ENCODE measurements at places on chromosomes 13 and 19.

GRCh38 chr19:13623716-13624710 is 117.7 kb upstream of the CACNA1A start:
- DNase-seq, result no peak

DNA sequence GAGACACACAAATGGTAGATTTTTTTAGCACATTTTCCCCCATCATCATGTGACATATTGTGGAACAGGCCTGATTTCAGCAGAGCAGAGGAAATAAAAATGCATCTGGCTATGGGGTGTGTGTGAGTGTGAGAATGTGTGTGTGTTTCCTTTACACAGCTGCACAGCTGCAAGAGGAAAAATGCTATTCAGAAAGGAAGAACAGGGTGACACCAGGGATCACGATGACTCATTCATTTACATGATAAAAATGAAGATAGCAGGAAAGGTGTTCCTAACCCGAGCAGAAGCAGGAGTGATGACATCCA is 469.5 kb upstream of the TSHZ3 start:
- DNase-seq, result no peak

DNA sequence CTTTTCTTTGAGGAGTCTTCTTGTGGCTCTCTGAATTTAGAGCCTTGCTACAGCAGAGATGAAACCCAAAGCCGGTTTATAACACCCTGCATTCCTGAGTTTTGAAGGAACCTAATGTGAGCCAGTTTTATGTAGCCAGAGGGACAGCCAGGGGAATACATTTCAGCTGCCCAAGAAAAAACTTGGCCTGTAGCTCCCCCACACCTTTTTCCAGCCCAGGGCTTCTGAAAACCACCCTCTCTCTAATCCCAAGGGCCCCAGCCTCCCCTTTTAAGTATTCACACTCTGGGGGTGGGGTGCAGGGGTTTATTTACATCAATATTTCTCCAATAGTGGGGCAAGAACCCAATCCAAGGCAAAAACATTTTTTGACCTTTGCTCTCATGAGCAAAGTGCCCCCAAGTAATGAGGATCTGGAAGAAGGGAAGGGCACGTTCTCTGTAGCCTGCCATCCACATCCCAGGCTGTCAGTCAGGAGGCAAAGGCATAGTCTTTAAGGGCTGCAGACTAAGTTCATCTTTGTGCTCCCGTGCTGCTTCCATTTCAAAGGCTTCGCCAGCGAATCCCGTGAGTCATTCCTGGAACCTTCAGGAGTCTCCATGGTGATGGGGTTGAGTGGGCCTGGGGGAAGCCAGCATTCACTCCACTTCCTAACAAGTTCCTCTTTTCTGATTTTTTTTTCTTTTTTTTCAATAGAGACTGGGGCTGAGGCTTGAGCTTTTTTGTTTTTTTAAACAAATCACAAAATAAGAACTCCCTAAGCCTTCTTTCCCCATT is 33.2 kb upstream of the MEDAG start:
- peak; percentile 75 for DNase-seq

DNA sequence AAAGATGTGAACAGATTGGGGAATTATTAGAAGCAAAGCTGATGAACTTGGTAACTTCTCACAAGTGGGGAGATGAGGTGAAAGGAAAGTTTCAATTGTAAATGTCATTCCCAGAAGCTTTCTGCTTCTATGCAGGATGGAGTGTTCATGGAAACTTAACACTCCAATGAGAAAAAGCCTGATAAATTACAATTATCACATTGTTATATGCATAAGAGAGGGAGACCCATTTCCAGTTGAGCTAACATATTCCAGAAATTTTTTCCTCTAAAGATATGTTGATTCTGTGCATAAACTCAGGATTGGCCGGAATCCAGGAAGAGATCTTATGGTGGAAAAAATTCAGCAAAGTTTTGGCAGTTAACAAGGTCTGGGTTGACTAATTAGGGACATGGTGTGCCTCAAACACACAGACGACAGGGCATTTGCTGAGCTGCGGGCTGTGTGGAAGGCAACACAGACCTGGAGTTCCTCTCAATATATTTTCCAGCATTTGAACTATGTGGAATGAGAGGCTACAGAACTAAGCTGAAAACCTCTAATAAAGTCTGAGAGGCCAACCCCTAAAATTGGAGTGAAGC is 64.9 kb upstream of the FGF14 start:
- no peak for DNase-seq

DNA sequence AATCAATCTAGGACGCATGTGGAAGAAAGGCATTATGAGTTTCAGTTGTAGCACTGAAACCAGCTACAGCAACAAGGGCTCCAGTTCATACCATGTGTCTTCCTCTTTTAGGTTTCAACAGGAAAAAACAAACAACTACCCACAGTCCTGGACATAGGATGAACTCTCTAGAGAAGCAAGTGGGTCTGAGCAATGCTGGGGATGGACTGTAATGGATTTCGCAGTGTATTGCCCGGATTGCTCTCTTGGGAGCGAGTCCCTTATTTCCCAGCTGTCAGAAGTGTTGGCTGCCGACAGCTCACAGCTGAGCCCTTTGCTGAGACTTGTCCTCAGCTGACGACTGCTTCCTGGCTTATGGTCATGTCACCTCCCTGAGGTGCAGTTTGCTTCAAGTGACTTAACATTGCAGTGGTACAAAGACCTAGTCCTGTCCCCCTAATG is 12.1 kb upstream of the MYCBP2 start:
- DNase-seq, result no peak

DNA sequence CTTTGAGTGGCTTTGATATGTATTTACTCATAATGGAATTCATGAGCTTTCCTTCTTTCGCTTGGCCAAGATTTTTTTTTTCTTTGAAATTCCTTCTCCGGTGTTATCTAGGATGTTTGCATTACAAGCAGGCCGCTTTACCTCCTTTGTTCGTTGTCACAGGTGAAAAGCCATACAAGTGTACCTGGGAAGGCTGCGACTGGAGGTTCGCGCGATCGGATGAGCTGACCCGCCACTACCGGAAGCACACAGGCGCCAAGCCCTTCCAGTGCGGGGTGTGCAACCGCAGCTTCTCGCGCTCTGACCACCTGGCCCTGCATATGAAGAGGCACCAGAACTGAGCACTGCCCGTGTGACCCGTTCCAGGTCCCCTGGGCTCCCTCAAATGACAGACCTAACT is 16.7 kb downstream of the KLF5 start:
- no peak for DNase-seq

GRCh38 chr19:19488875-19489690 is 26.3 kb downstream of the TSSK6 start:
- DNase-seq, result no peak
